ENCODE measurements at places on chromosomes 5 and 9.

- no peak for DNase-seq
Measured at GRCh38 chr9:111731928-111732327, 62.8 kb downstream of the SHOC1 start.

- DNase-seq: no peak
Measured at GRCh38 chr5:178590141-178590923, at the start of gene COL23A1. COL23A1 (minus strand) TSS chr5:178590393.

DNA sequence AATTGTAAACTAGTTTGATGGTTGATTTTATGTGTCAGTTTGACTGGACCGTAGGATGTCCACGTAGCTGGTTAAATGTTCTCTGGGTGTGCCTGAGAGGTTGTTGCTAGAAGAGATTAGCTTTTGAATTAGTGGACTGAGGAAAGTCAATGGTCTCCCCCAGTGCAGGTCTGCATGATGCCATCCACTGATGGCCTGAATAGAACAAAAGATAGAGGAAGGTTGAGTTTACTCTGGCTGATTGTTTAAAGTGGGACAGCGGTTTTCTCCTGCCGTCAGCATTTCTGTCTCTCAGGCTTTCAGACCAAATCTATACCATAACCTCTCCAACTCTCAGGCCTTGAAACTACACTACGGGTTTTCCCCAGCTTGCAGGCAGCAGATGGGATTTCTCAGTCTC is 899.2 kb upstream of the WWC1 start:
- no peak for DNase-seq

DNA sequence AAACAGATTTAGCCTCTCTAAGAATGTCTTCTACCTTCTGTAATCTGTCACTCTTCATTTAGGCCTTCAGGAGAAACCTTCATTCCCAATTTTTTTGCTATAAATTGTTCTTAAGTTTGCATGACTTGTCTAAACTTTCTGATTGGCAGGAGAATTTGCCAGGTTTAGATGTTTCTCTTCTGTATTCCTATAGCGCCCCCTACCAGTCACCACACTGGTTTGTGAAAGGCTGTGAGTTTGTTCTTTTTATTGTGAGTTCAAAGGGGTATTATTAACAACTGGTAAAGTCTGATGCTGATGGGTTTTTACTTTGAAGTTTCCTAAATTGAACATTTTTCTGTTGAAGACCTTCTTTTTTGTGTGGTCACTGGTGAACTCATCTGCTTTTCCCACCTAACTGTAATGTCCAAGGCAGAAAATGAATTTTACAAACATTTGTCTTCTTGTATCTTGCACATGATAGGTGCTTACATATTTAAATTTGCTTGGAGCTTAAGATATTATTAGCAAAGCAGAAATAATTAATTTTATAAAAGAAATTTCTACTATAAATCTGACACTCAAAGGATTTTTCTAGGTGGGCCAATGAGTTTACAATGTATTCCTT is 18.4 kb upstream of the F2RL2 start:
- DNase-seq: no peak

DNA sequence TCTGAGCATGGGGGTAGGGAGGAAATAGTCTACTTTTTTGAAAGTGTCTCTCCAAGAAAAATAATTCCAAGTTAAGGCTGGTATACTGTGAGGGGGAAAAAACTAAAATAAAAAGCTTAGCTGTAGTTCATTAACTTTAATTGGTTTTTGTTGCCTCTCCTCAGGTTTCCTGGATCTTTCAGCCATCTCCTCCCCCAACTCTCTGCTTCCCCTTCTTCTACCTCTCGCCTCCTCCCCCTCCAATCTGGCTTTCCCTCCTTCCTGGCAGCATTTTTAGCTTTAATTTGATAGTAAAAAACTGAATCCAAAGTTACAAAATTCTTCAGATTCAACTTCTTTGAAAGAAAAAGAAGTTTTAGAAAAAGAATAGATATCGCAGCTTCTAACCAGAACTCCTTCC is 462.6 kb downstream of the CETN3 start:
- DNase-seq: no peak

- DNase-seq: no peak
Measured at GRCh38 chr5:15887093-15887492, 292.5 kb downstream of the MARCHF11 start.

DNA sequence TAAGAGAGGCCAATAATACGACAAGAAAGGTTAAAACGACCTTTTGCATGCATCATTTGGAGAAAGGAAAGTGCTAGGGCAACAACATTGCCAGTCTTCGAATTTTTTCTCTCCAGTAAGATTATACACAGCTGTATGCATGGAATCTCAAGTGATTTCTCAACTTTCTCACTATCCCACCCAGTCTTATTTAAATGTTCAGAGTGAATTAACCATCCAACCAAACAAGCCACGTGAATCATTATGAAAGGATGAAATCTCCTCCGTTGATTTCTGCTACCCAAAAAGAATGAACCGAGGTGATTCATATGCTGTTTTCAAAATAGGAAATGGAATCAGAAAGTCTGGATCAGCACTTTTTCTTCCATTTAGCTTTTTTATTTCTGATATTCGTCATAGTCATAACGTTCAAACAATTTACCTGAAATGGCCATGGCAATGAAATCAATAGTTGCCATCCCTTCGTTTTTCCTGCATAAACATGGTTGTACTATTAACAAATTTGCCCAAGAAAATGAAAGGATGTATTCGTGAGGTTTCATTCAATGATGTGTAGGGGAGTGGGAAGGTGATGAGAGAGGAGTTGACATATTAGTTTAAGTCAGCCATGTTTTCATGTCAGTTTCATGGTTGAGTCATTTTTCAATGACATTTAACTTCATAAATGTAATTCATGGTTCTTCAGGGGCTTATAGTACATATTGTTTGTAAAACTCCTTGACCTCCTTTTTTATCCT is 170.9 kb upstream of the WWC1 start:
- no peak for DNase-seq

DNA sequence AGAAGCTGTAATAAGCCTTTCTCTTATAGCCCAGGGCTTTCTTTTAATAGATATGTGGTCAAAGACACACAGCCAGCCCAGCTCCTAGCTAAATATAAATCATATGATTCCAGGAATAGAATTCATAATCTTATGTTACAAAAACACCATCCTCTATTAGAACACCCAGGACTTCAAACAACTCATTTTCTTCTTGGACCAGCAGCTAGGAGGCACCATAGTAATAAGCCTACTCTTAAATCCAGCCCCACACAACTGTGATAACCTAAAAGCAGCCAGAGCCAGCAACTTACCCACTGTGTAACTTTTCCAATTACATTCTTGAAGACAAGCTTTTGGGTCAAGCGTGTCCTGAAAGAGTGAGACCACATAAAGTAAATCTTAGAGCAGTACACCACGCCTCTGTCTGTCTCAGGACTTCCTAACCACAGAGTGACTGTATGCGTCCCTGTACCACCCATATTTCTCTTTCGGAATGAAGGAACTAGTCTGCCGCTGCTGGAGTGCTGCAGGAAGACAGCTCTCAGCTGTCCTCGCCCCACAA is 223.8 kb downstream of the TLE1 start:
- DNase-seq: no peak

- no peak for DNase-seq
Measured at GRCh38 chr5:159100782-159101646, 1.3 kb upstream of the EBF1 start.

- no peak for DNase-seq
Measured at GRCh38 chr9:116039312-116039711, 114.3 kb upstream of the PAPPA start.

GRCh38 chr5:143968071-143968878 is 156.3 kb downstream of the HMHB1 start:
- no peak for DNase-seq

GRCh38 chr5:172766287-172767108 is 4.5 kb downstream of the DUSP1 start:
- DNase-seq: no peak

- DNase-seq: no peak
Measured at GRCh38 chr9:97766092-97766491, 69.0 kb upstream of the XPA start.

DNA sequence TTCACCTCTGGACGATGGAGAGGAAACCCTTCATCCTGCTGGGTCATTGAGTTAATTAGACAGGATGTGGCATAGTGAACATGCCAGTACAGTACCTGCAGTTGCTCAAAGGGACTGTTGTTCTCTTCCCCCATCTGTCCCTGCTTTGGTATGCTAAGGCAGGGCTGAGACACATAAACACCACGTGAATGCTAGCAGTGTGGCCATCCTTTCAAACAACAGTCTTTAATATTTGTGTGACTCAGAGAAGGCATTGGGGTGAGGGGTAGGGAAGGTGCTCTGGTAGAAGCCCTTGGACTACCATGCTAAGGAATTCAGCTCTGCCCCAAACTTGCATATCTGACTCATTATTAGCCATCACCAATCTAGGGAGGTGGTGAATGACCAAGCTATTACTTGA is 180.2 kb upstream of the ZNF618 start:
- no peak for DNase-seq

DNA sequence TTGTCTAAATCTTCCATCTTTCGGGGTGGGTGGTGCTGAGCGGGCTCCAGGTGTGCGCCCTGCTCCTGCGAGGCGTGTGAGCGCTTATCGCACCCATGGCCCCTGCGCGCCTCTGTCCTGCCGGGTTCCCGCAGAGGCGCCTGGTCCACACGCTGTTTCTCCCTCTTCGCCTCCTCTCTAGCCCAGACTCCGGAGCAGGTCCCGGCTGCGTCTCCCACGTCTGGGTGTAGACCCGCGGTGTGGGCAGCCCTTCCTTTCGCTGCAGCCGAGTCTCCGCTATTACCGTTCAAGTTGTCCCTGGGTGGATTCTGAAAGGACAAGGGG is 40.5 kb upstream of the PLEKHG4B start:
- DNase-seq: no peak

DNA sequence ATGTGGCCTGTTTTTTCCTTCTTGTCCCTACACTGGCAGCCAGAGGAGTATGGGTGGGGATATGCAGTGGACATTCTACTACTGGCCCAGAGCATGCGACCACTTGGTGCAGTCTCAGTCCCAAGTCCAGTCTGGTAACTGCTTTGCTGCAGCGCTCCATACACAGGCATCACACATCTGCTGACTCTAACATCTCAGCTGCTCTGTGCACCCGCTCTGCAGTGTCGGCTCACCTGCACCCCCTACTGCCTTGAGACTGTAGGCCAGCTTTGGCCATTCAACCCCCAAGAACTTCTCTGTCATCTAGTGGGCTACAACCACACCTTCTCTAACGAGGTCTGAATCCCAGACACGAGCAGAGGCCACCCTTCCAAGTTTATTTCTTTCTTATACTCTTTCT is 46.4 kb upstream of the SLCO6A1 start:
- no peak for DNase-seq

DNA sequence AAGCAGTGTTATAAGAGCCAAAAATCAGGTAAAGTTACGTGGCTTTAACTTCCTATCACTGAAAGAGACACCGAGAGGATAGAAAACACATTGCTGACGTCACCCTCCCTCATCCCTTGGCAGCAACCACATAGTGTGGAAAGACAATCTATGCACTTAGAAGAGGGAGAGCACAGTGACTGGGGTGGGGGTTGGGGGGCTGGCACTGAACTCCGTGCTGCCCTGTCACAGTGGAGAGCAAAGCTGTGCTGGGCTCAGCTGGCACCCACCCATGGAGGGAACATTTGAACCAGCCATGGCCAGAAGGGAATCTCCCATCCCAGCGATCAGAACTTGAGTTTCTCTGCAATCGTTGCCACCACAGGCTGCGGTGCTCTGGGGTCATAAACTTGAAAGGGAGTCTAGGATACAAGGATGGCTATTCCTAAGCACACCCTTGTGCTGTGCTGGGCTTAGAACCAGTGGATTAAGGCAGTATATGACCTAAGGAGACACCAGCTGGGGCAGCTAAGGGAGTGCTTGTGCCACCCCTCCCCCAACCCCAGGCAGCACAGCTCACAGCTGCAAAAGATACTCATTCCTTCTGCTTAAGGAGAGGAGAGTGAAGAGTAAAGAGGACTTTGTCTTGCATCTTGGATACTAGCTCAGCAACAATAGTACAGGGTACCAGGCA is 73.4 kb downstream of the KIAA0825 start:
- DNase-seq: no peak

- no peak for DNase-seq
Measured at GRCh38 chr5:139138809-139139208, 59.4 kb downstream of the SIL1 start.

DNA sequence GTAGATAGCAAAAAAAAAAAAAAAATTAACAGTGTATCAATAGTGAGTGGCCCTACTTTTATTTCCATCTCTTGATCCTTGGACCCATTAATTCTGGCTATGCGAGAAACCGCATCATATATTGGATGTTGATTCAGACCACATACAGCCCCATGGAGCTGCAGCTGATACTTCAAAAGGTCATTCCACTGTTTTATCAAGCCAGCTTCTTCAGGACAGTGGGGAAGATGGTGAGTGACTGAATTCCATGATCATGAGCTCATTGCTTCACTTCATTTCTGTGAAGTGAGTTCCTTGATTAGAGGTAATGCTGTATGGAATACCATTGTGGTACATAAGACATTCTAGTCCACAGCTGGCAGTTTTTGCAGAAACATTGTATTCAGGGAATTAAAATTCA is 222.9 kb upstream of the MEF2C start:
- DNase-seq: no peak

DNA sequence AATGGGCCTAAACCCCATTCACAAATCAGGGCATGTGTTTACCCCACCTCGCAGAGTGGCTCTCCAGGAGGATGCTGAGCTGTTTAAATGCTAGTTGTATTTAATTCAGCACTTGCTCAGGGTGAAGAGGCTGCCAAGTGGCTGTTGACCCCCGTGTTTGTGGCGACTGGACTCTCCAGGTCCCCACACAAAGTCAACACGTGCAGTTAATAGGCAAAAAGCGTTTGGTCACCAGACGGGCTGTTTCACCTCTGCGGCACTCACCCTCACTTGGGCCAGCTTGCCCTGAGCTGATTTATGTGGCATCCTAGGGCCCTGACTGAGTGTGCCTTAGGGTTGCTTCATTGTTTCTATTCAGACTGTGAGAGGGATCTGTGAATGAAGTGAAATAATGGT is 152.3 kb downstream of the GAS1 start:
- DNase-seq: no peak

GRCh38 chr9:120985819-120986222 is 59.2 kb upstream of the TRAF1 start:
- no peak for DNase-seq

GRCh38 chr9:4666042-4666699 is at the start of gene SPATA6L:
SPATA6L (minus strand) TSS chr9:4666480; CDS start chr9:4666250, 230 bp downstream.
- no peak for DNase-seq

DNA sequence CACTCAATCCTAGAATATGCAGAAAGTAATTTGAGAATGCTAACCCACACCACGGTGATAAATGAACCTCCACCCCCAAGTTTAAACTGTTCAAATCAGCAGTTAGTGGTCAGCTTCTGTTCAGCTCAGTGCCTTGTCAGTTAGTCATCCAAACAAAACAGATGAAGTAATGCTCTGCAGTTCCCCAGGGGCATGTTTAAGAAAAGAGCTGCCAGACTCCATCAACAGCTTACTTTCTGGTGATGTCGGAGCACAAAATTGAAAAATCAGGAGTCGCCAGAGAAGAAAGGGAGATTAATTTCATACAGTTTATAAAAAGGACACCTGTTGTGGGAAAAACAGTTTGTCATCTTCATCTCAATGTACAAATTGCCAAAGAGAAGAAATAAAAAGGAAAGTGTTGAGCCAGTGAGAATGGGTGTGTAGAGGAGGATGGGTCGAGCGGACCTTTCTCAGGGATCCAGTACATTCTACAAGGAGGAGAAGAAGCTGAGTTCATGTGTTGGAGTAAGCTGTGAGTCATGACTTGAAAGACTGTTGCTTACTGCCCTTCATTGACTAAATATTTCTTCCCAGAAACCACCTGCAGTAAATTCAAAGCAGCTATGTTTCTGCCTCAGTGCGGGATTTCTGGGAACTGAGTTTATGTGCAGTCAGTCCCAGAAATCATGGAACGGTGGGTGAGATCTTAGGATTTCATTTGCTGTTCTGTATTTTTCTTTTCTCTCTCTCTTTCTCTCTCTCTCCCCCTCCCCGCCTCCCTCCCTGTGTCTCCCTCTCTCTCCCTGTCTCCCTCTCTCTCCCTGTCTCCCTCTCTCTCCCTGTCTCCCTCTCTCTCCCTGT is 13.7 kb downstream of the TRIO start:
- no peak for DNase-seq
